Naive thymus-derived CD8-positive, alpha-beta T cell (primary cell): ENCODE measurements at places on chromosomes 12 and 14. TPM values are rescaled to one million over a fixed set of nuclear protein-coding genes. Genes with fewer than 3 reads are reported as not detected.

- H3K4me3 ChIP-seq, result no peak overlapping the region
- no peaks in the 10 kb centered on the region for H3K27me3 ChIP-seq
- no peak overlapping the region for H3K27ac ChIP-seq
- DNase-seq, result no peak
Measured at GRCh38 chr12:61272441-61272840, 987.8 kb upstream of the USP15 start.

DNA sequence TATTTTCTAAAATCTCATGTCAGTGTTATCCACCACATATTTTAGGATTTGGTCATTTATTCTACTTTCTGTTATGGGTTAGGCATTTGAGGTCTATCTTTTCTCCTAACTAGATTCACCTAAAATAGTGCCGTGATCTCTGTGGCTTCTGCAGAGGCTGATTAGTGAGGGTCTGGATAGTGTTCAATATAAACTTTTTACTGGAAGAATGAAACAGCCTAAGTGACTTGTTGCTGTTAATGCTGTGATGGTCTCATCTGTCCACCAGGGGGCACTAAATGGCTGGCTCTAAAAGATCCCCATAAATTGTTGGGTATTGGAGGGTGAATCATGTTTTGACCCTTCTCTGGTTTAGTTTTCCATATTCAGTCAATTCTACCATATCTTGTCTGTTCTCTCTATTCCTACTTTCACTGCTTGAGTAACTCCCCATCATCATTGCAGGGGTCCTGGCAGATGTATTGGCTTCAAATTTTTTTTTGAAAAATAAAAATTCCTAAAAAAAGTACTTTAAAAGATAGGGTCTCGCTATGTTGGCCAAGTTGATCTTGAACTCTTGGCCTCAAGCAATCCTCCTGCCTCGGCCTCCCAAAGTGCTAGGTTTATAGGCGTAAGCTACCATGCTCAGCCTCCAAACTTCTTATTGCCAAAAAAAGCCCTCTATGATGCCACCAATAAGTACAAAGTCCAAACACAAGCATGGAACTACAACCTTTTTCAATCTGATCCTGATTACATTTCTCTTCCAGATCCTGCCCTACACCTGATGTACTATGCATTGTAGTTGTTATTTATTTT lies 6.9 kb downstream of the PABPN1 start:
- H3K4me1 ChIP-seq, result peaks cover 9% of the 10 kb centered on the region
- DNase-seq, result peak; percentile 57
- H3K27me3 ChIP-seq, result no peaks in the 10 kb centered on the region
- H3K27ac ChIP-seq, result no peak overlapping the region
- no peak overlapping the region for H3K4me3 ChIP-seq

The RNASE4 gene
- 0.63 TPM for total RNA-seq

- no peak overlapping the region for H3K27ac ChIP-seq
- H3K27me3 ChIP-seq, result no peaks in the 10 kb centered on the region
- H3K4me1 ChIP-seq, result no peaks in the 10 kb centered on the region
- no peak overlapping the region for H3K4me3 ChIP-seq
- no peak for DNase-seq
- no peaks in the 10 kb centered on the region for H3K36me3 ChIP-seq
Measured at GRCh38 chr12:40768125-40768864, 76.1 kb downstream of the CNTN1 start.

GRCh38 chr12:51820526-51821439 lies 27.7 kb downstream of the FIGNL2 start:
- DNase-seq, result peak; percentile 85
- no peaks in the 10 kb centered on the region for H3K36me3 ChIP-seq
- peak overlapping the region; percentile 79 for H3K4me3 ChIP-seq
- H3K27ac ChIP-seq, result no peak overlapping the region
- peaks cover 2% of the 10 kb centered on the region for H3K27me3 ChIP-seq

- H3K4me1 ChIP-seq, result no peaks in the 10 kb centered on the region
- H3K36me3 ChIP-seq, result no peaks in the 10 kb centered on the region
- H3K27ac ChIP-seq, result no peak overlapping the region
- no peaks in the 10 kb centered on the region for H3K27me3 ChIP-seq
Measured at GRCh38 chr14:68634332-68634731, 158.5 kb downstream of the ZFP36L1 start.

DNA sequence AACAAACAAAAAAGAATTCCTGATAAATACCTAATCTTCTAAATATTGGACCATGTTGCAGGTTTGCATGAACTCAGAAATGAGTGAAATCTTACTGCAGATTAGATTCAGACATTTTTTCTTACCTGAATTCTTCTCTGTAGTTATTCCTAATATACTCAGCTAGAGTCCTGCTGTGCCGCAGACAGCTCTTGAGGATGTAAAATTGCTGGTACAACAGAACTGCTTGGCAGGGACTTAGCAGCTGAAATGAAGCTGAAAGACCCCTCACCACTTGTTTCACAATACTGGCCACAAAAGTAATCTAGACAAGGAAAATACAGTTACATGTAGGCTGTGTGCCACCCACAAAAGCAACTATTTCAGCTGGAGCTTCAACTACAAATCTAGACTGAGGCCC lies 48.3 kb upstream of the KICS2 start:
- H3K4me3 ChIP-seq, result no peak overlapping the region
- H3K27ac ChIP-seq, result no peak overlapping the region
- peaks cover 1% of the 10 kb centered on the region for H3K27me3 ChIP-seq
- H3K36me3 ChIP-seq, result no peaks in the 10 kb centered on the region
- no peaks in the 10 kb centered on the region for H3K4me1 ChIP-seq
- DNase-seq, result no peak

The STX2 gene
- total RNA-seq, result 29.4 TPM
